ENCODE measurements at places on chromosomes 12 and 14.

DNA sequence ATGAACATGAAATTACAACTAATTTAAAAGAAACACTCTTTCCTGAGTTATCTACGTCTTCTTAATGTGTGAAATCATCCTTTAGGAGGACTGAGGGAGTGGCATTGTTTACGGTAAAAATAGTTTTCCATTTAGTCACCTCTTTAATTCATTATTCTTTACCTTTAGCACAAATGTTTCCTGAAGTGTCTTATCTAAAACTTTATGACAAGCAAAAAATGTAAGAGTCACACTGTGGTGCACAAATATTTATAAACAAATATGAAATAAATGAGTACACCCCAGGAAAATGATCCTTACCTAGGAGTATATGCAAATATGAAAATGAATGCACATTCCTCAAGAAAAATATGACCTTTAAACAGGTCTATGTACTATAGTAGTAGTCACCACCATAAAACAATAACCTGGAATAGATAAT lies 104.6 kb downstream of the PTPRR start:
- no peak for DNase-seq

GRCh38 chr12:52122904-52123303 lies 43.4 kb downstream of the SMIM41 start:
- peak; percentile 74 for DNase-seq

DNA sequence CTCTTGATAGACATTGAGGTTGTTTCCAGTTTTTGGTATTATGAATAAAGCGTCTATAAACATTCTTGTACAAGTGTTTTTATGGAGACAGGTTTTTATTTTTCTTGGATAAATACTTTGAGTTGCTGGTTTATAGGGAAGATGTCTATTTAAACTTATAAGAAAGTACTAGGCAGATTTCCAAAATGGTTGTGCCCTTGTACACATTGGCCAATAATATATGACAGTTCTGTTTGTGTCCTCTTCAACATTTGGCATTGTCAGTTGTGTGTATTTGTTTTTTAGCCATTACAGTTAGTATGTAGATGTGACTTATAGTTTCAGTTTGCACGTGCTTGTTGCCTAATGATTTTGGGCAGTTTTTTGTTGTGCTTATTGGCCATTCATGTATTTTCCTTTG lies 42.1 kb downstream of the VRK1 start:
- DNase-seq, result no peak

DNA sequence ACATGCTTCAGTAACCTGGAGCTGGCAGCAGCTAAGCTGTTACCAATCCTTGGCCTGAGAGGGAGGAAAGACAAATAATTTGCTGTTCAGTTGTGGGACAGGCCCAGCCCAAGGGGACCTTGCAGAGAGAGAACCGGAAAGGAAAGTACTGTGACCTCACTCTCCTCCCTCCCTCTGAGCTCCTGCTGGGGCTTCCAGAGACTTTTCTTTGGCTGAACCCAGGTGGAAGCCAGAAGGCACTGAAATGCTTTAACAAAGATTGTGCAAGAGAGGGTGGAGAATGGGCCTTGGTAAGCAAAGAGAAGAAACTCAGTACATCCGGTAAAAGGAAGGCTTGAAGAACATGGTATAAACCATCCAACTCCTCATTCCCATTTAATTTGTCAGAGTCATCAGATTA lies 457.1 kb downstream of the GLT1D1 start:
- no peak for DNase-seq

- DNase-seq, result no peak
These were observed 390.0 kb downstream of the AEBP2 start for GRCh38 chr12:19829100-19829853.

DNA sequence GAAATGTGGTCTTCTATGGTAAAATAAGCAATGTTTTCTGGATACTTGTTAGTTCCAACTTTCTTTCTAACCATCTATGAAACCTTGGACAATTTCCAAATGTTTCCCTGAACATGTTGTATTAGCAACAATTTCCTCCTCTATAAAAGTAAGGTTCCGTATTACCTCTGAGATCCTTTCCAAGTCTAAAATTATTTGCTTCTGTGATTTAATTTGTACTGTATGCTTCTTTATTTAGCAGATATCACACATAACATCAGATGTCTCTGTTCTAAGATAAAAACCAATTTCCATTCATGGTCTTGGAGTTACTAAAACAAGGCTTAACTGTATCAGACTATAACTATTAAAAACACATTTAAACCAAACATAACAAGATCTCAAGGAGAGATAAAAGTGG lies 177.2 kb downstream of the FOXA1 start:
- no peak for DNase-seq

DNA sequence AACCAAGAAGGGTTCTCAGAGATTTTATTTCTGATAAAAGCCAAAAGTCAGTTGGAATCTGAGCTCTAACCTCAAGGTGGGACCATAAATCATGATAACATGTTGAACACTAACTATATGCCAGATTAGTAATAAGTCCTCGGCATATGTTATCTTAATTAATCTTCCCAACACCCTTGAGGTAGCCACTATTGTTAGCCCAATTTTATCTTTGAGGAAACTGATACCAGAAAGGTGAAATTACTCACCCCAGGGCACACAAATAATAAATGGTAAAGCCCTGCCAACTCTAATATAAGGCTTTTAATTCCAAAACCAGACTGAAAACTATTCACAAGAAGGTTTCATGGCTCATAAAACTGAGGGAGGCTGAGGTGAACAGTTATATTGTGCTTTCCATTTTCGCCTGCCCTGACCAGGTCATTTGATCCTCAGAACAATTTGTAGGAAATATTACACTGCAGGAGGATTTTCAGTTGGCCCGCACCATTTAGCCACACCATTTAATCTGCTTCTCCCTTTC lies 16.1 kb upstream of the NUAK1 start:
- no peak for DNase-seq

DNA sequence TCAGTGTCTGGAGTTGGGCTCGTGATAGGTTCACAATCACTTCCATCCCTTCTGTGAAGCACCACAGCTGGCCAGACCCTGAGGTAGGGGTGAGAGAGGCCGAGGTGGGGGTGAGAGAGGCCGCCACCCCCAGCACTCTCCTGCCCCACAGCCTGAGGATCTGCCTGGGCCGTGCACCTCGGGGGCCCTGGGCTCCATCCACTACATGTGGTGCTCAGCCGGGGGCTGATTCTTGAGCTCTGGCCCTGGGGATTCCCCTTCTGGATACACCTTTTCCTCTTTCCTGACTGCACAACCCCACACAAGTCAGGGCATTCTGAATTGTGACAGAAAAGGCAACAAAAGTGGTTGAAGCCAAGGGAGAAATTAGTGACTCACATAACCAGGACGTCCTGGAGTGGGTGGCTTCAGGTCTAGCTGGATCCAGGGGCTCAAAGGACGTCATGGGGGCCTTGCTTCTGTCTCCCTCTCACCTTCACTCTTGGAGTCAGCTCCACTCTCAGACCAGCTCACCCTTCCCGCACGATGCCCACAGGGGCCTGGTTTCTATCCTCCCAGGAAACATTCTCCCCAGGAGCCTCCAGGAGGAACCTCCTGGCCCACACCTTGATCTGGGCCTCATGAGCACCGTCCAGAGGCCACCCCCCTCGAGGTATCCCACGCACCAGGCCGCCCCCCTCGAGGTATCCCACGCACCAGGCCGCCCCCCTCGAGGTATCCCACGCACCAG lies 12.1 kb upstream of the FBRSL1 start:
- peak; percentile 5 for DNase-seq

DNA sequence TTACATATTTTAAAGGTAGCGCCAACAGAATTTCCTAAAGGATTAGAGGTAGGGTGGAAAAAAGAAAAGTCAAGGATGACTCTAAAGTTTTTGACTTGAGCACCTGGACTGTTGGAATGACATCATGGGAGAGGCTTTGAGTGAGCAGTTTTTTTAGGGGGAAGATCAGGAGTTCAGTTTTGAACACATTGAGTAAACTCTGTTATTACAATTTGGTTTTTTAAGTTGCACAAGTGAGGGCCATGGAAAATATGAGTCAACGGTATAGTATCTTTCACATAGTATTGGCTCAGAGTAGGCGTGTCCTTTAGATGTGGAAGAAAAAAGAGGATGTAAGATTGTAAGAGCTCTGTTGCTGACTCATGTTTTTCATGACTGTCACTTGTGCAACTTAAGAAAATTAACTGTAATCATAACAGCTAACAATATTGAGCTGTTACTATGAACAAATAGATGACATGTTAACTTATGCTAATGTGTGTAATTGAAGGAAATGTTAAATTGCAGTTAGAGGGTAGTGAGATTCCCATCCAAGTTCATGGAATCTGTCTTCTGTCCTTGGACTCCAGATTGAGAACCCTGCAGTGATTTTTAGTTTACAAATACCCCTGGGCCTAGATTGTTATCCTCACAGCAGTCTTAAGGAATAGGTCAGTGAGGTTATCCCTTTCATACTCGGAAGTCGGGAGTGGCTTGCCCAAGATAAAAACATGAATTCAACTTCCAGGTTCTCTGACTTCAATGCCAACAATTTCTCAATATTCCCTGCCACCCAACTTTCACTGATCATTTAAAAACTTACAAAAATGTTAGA lies 48.2 kb upstream of the ATP2B1 start:
- DNase-seq, result no peak

DNA sequence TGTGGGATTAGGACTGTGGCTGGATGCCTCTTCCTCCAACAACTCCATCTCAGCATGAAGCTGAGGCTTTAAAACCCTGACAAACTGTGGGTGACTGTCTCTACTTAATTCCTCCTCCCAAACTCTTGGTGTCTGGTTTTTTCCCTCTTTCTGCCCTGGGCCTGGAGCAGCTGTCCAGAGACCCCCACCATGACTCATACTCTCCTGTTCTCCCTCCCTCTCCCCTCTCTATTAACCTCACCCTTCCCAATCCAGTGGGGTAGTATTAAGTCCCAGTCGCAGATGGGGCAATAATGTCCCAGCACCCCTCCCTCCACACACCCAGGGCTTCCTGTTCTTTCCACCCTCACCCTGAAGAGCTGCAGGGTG lies 2.0 kb upstream of the DNAJC14 start:
- no peak for DNase-seq

GRCh38 chr12:131827961-131828534 lies at the start of gene MMP17:
Gene MMP17 (plus strand): TSS chr12:131828393. CDS start chr12:131828495, 102 bp downstream.
- no peak for DNase-seq

DNA sequence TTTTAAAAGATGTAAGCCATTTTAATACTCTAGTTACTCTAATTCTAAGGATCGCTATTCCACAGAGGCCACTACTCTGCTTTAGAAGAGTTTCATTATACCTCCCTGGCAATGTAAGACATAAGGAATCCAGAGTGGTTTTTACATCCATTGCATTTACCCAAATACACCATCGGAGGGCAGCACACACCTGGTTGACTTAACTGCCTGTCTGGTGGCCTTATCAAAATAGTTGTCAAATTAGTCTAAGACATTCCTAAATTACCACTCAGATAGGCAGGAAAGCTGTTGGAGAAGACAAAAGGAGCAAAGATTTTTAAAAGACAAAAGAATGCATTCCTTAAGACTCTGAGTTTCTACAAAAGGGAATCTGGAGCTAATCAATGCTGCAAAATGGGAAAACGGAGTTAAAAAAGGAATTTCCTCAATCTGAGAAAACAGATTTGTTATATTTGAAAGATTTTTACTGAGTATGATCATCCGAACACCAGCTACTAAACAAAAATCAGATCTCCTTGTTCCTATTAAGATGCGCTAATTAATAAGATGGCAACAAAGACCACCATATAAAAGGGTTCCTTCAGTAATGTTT lies 33.8 kb upstream of the FGD4 start:
- DNase-seq, result peak; percentile 66

DNA sequence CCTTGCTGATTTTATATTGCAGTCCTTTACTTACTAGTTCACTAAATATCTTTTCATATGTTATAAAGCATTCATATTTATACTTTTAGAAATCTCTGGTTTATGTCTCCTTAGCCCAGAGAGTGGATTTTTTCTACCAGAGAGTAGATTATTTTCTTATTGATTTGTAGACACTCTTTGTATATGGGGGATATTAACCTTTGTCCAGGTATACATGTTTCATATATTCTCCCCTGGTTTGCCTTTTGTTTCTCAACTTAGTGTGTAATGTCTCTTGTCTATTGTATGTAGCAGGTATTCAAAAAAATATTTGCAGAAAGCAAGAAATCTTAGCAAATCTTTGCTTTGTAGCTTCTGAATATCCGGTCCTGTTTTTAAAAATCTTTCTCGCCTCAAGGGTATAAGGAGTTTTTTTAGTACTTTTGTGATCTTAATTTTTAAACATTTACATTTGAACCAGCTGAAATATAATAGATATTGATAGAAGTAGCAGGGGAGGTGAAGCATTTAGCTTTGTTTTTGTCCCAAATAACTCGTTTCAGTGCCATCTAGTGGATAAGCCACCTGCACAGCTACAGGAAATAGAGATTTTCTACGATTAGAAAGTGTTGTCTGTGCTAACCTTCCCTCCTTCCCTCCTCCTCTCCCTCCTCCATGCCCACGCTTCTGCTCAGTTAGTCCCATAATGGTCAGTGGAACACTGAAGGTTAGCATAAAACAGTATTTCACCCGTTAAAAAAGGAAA lies 97.0 kb downstream of the PHETA1 start:
- DNase-seq, result no peak

DNA sequence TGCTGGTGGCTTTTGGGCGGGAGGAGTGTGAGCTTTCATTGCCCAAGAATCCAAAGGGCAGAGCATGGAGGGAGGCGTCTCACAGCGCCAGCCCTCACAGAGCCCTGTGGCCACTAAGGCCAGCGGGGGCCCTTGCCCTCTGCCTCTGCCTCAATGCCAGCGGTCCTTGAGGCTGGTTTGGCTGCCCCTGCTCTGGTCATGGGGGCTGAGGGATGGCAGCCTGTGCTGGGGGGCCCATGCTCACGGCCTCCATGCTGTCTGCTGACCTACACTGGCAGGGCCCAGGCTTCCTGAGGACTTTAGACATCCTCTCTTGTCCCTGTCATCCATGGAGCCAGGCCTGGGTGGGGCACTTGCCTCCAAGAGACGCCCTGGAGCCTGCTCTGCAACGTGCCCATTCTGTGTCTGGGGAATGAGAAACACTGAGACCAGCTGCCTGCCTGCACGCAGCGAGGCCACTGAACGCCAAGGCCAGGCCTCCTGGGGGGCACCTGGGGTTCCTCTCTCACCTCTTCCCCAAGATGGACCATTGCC lies 143.4 kb downstream of the KIF26A start:
- DNase-seq, result peak; percentile 90

DNA sequence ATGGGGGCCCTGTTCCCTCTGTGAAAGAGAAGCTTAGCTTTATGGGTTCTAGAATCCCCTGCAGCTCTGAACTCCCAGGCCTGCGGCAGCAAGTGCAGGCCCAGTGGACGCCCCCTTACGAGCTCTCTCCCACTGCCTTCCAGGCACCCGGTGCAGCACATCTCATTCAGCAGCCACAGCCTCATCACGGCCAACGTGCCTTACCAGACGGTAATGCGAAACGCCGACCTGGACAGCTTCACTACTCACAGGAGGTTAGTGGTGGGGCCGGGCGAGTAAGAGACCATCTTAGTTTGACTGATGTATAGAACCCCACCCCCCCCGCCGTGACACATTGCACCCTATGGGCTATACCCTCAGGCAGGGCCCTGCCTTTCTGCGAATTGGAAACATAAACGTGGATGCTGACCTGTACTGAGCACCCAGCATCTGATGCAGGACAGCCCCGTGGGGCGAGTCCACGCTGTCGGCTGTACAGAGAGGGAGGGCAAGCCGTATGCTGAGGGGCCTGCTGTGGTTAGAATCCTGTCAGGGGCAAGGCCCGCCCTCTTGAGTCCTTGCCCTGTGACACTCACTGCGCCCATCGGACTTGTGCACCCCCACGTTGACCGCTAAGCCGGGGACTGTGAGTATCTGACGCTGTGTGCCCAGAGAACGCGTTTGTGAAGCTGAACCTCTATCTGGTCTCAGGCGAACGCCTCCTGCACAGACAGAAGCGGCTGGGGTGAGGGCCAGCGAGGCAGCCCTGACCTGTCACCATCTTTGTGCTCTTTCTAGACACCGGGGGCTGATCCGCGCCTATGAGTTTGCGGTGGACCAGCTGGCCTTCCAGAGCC lies 71.7 kb downstream of the TESC start:
- DNase-seq, result peak; percentile 38
